ENCODE measurements at places on chromosomes 1 and 21.

GRCh38 chr1:36248250-36248894, 24.1 kb downstream of the THRAP3 start:
- DNase-seq, result no peak

- DNase-seq, result no peak
Measured at GRCh38 chr21:16797966-16798365, 714.9 kb upstream of the CXADR start.

DNA sequence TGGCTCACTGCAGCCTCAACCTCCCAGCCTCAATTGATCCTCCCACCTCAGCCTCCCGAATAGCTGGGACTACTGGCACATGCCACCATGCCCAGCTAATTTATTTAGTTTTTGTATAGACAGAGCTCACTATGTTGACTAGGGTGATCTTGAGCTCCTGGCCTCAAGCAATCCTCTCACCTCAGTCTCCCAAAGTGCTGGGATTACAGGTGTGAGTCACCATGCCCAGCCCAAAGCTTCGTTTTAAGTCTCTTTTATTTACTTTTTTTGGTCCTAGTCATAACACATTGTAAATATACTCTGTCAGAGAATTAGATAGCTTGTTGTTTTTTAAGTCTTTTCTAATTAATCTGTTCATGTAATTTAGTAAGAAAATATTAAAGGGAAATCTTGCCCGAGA, 42.8 kb downstream of the KCNK1 start:
- no peak for DNase-seq

DNA sequence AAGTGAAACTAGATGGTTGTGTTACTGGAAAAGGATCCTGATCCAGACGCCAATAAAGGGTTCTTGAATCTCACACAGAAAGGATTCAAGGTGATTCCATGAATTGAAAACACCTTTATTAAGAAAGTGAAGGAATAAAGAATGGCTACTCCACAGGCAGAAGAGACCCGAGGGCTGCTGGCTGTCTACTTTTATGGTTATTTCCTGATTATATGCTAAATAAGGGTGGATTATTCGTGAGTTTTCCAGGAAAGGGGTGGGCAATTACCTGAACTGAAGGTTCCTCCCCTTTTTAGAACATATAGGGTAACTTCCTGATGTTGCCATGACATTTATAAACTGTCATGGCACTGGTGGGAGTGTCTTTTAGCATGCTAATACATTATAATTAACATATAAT, 50.9 kb upstream of the WARS2 start:
- no peak for DNase-seq

DNA sequence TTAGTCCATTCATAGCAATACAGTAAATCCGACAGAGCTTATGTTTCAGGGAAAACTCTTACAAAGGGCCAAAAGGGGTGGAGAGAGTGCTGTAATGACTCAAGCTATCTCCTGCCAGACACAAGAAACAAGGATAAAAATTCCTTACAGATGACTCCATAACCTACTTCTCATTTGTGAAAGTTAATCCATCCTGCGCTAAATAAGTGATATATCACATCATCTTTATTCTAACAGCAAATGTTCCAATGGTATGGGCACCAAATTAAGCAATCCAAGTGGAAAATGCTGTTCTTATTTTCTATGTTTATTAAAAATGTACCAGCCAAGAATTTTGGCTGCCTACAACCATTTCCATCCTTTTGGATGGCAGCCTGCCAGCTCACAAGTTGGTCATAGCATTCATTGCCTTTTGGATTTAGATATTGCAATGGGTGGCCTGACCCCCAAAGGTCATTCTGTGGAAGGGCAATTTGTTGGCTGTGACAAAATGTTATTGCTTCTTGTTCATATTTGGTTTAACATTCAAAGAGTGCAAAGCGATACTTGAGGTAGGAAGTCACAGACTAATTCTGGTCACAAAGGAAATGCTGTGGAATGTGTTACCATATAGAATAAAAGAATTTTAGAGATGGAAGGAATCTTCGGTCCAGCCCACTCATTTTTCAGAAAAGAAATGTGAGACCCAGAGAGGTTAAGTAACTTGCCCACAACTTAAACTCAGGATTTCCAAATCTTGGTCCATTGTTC, 2.8 kb upstream of the ENAH start:
- DNase-seq, result no peak

GRCh38 chr1:234932511-234933430, 195.9 kb downstream of the TOMM20 start:
- no peak for DNase-seq

GRCh38 chr1:101379950-101380349, 143.1 kb downstream of the S1PR1 start:
- DNase-seq, result no peak

- DNase-seq, result no peak
Measured at GRCh38 chr1:168116327-168116799, 20.4 kb downstream of the GPR161 start.

DNA sequence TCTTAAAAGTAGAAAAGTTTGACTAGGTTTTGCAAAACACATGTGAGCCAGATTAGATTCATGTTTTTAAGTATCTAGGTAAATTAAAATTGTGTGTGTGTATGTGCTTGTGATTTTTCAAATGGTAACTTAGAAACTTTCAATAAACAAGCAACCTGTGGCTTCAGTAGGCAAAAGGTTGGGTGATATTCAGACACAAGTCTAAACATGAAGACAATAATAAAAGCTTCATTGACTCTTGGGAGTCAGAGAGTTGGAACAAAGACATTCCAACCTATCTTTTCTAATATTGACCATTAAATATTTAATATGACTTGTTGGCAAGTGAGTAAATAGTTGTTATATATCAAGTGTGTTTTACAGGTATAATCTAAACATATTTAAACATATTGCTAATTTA, 1049.6 kb upstream of the ADGRL4 start:
- DNase-seq, result no peak
